DMS 273 treated with DMSO at 0.1 percent for 48 hours (cell line): ENCODE measurements at places on chromosomes 13 and 19.

GRCh38 chr19:10885201-10886169 is 14.1 kb downstream of the CARM1 start:
- DNase-seq: no peak

DNA sequence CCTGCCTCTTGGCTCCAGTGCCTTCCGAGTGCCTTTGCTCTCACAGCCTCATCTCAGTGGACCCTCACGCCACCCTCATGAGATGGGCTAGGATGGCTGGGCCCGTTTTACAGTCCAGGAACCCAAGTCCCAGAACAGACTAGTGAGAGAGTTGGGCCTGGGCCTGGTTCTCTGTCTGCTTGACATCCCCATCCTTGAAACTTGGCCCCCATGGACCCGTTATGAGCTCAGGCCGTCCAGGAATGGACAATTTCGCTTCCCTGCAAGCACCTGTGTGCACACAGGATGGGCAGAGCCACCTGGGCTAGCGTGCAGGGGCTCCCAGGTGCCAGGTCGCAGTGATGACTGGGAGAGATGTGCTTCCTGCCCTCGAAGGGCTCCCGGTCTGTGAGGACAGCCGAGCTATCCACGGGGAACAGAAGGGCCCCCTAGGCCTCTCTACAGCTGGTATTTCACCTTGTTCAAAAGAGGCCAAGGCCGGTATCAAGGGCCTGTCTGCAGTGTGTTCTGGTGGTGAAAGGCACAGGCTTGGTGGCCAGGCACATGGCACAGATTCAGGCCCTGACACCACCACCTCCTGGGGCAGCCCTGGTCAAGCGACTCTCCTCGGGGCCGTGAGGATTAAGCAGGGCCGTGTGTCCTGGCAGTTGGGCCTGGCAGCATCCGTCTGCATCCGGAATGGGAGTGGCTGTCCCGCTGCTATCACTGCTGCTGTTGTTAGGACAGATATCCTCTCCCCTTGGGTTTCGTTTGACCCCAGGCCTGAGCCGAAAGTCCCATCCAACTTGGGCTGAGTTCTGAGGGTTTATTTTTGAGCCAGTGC is 38.9 kb downstream of the CAPN12 start:
- DNase-seq: no peak

DNA sequence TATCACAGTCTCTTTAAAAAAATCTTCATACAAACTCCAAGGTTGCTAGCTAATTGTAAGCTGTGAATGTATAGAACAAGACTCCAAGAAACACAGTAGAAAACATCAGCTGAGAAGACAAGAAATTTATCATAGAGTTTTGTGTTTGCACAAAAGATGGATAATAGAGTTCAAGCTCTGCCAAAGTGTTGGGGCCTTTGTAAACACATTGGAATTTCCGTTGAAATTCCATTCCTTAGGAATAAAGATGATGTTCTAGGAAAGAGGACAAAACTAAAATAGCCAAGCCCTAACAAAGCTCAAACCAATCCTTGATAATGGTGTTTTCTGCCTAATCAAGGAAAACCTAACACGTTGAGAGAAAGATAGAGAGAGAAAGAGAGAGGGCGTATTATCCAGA is 20.6 kb downstream of the LRRC63 start:
- no peak for DNase-seq

DNA sequence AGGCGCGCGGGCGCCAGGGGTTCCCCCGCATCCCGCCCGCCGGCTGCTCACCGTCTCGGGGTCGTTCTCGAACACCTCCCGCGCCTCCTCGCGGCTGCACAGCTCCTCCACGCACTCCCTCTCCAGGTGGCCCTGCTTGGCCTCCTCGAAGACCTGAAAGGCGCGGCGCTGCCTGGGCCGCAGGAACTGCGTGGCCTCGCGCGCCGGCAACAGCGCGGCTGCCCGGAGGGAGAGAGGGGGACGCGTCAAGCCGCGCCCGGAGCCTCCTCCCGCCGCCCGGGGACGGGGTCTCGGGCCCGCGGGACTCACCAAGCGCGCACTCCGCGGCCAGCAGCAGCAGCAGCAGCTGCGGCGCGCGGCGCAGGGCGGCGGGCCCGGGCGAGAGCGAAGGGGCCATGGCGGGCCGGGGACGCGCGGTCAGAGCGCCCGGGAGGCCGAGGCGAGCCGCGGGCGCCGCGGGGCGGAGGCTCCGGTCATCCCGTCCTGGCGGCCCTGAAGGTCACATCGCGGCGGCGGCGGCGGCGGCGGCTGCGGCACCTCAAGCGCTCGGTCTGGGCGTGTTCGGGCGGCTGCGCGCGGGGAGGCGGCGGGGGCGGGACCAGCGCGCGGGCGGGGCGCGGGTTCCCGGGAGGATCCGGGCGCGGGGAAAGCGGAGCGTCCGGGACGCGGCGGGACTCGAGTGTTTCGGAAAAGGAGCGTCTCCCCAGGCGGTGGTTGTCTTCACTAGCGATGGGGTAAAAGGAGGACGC is at the start of gene GAS6:
Gene GAS6 (minus strand): TSS at position 553 of the 749 bp plus-strand sequence. CDS start 156 bp downstream, at position 397.
- DNase-seq: no peak

GRCh38 chr13:19661126-19661525 is 27.7 kb downstream of the MPHOSPH8 start:
- DNase-seq: no peak

DNA sequence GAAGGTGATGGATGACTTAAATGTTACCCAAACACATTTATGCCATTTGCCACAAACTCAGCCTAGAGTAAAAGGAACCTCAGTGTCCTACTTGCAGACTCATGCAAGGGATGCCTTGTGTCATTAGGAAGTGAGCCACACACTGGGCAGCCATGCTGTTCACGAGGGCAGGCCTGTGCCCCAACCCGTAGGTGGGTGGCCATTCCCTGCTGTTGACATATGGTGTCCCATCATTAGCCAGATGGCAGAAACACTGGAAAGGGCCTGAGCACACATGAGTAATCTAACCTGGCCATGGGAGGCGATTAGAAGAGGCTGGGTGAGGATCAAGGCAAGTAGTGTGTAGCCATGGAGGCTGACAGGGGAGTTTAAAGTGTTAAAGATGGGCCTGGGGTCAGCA is 9.7 kb upstream of the LRCH1 start:
- DNase-seq: peak; percentile 83
